Activated CD4-positive, CD25-positive, alpha-beta regulatory T cell treated with anti-CD3 and anti-CD28 coated beads, Interleukin-2, amount 50 U/mL, for 16 hours (primary cell): ENCODE measurements at places on chromosomes 1 and 21.
A peak's percentile ranks its signal among the peaks of the same experiment; 100 is the strongest.

- no peak for DNase-seq
Observed at GRCh38 chr1:172755099-172755498, 96.2 kb downstream of the FASLG start.

- no peak for DNase-seq
Observed at GRCh38 chr1:188062456-188062855, 1233.7 kb downstream of the PLA2G4A start.

- no peak for DNase-seq
Observed at GRCh38 chr21:19781881-19782652, 1216.1 kb upstream of the NCAM2 start.

GRCh38 chr1:14561014-14561693 is 37.3 kb upstream of the KAZN start:
- DNase-seq = no peak

DNA sequence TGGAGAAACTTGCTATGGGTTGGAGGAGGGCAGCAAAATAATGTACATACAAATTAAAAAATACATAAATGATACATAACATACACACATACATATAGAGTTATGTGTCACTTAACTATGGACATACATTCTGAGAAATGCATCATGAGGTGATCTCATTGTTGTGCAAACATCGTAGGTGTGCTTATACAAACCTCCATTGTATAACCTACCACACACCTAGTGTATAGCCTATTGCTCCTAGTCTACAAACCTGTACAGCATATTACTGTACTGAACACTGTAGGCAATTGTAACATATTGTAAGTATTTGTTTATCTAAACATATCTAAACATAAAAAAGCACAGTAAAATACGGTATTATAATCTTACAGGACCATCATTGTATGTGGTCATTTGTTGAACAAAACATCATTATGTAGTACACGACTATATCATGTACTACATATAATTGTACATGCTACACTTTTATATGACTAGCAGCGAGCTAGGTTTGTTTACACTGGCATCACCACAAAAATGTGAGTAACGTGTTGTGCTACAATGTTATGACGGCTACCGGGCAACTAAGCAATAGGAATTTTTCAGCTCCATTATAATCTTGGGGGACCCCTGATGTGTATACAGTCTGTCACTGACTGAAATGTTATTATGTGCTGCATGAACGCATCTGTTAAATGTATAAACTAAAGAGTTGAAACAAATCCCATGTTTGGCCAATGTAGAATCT is 35.5 kb downstream of the ITGB3BP start:
- no peak for DNase-seq

DNA sequence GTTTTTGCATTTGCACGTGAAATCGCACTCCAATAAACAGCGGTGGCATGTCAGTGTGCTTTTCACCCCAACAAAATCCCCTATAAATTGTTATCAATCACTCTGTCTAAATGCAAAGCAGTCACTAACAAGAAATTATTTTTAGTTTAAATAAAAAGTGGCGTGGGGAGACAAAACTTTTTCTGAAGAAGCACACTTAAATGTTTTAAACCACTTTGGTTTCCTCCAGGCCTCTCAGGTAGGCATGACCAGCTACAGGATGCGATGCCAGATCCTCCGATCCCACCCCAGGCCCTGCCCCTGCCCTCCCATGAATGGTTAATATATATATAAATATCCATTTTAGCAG is 3.6 kb downstream of the FMO1 start:
- DNase-seq = no peak

- DNase-seq = no peak
Observed at GRCh38 chr1:183073320-183073719, 50.1 kb downstream of the LAMC1 start.

GRCh38 chr1:87787551-87787950 is 458.9 kb downstream of the LMO4 start:
- DNase-seq = no peak

- DNase-seq = no peak
Observed at GRCh38 chr21:31912501-31912900, 39.7 kb downstream of the HUNK start.

- no peak for DNase-seq
Observed at GRCh38 chr1:171787686-171788480, 6.4 kb downstream of the METTL13 start.

- no peak for DNase-seq
Observed at GRCh38 chr1:237115035-237115434, 73.1 kb downstream of the RYR2 start.

- DNase-seq = no peak
Observed at GRCh38 chr21:16058896-16059295, 329.1 kb downstream of the USP25 start.

GRCh38 chr1:228109962-228110488 is 926 bp upstream of the MRPL55 start:
- DNase-seq = no peak

DNA sequence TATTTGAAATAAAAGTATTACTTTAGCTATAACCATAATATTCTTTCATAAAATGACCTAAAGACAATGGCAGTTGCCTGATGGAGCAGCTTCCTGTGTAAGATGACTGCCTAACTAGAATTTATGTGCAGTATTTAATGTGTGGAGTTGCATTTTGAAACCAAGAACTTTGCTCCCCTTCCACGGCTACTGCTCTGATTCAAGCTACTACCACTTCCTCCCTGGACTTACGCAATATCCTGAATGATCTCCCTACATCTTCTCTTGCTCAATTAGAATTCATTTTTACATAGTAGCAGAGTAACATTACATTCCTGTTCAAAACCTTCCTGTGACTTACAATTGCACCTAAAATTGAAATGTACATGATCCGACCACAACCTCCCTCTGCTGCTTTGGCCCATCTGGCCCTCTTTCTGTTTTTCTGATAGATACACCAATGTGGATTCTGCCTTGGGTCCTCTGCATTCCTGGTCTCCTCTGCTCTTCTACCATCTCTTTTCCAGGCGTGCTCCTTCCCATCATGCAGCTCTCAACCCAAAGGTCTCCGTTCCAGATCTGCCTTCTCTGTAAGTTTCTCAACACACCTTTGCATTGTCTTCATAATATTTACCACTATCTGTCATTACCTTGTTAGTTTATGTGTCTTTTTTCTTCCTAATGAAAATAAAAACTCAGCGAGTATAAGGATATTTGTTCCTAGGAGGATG is 47.4 kb upstream of the USP25 start:
- no peak for DNase-seq

- peak; percentile 21 for DNase-seq
Observed at GRCh38 chr1:200738327-200738948, at the start of gene CAMSAP2. Gene CAMSAP2, plus strand, starts transcription at chr1:200738893. Its CDS starts 935 bp downstream, at chr1:200739828.

DNA sequence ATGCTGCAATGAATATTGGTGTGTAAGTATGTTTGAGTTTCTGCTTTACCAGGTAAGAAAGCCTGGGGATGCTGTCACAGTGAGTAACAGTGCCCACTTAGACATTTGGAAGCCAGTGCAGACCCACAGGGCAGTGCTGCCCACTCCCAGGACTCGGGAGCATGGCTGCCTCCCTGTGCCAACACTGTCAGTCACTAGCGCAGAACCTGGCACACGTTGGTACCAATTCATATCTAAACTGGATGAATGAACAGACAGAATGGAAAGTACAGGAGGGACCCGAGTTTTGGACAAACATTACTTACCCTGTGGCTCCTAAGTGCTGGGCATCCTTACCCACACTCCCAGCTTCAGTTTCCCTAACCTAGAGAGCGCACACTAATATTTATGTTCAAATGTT is 1.6 kb upstream of the EVA1C start:
- DNase-seq = no peak

GRCh38 chr1:57345916-57346315 is 77.9 kb downstream of the DAB1 start:
- DNase-seq = no peak

DNA sequence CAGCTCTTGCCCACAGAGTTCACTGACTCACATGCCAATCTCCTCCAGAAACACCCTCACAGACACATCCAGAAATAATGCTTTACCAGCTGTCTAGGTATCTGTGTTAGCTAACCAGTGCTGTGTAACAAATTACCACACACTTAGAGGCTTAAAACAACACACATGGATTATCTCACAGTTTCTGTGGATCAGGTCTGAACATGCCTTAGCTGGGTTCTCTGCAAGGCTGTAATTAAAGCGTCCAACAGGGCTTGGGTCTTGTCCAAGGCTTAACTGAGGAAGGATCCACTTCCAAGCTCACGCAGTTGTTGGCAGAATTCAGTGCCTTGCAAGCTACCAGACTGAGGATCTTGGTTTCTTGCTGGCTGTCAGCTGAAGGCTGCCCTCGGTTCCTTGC is 92.5 kb upstream of the RGS4 start:
- DNase-seq = no peak

DNA sequence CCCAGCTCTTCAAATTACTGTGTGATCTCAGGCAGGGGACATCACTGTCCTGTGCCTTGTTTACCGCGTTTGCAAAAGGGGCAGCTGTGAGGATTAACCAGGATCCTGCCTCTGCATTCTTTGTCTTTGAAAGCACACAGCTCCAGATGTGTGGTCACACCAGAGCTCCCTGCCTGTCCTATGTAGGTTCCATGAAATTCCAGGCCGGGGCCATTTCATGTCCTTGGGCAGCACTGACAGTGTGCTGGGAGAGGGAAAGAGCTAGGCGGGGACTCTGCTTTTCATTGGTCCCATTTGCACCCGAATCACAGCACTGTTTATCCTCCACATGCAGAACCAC is 42.2 kb upstream of the SELENON start:
- DNase-seq = no peak

DNA sequence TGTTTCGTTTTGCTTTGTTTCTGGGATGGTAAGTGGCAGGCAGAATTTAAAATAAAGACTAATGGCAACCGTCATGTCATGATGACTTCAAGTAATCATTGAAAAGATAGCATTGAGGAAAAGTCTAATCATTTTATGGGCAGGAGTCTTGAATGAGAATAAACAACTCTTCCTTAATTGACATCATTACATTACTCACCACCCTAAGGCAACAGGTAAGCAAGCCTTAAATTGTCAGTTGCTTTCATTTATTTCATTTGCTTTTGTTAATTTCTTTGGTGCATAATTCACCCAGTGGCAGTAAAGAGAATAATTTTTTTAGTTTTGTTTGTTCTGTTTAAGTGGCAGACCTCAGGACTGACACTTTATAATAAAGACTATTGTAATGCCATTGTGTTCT is 669.0 kb downstream of the RWDD3 start:
- DNase-seq = no peak

- DNase-seq = no peak
Observed at GRCh38 chr1:94801919-94802546, 18.1 kb upstream of the SLC44A3 start.

DNA sequence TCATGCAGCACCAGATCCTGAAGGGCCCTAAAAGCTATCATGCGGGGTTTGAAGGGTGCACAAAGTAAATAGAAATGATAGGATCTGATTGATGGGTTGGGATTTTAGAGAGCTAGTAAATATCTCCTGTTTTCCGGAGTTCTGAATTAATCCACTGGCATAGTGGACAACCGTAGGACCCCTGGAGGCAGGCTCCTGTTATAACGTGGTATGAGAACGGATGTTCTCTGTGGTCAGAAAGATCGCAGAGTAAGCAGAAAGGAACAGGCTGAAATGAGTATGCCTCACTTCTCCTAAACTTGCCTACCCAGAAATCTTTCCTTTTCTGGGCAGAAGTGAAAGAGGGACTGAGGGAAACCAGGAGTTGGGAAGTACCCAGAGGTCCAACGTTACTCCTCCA is 470.8 kb downstream of the AJAP1 start:
- no peak for DNase-seq

DNA sequence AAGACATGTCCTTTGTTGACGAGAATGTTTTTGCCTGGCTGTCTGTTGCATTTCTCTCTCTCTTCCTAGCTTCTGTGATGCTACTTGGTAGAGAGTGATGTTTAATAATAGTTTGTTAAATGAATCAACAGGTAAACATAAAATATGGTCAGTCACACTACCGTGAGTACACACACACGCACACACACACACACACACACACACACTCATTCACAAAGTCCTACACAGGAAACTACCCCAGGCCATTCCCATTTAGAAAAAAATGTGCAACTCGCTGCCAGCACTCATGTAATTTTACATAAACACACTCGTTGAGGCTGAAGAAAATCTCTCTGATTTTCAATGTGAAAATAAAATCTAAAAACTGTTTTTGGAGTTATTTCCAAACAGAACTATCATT is 38.7 kb downstream of the RUNX1 start:
- no peak for DNase-seq

- DNase-seq = no peak
Observed at GRCh38 chr1:97243973-97244560, 522.5 kb downstream of the PTBP2 start.

DNA sequence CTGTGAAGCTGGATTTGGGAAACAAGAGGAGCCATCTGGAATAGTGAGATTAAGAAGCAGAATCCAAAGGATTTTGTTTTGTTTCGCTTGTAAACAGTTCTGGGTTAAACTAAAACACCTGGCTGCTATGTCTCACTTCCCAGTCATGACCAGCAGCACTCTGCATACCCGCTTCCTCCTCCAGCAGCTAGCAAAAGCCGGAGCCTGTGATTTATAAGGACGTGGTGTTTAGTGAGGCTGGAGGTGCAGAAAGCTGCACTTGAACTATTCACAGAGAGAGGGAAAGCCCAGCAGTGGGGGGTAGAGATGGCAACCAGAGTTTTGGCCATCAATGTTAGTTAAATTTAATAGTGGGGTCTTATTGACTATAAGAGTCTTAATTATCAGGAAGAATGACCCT is 240.2 kb downstream of the AJAP1 start:
- DNase-seq = no peak

GRCh38 chr1:93769777-93770176 is 88.1 kb upstream of the BCAR3 start:
- DNase-seq = no peak

- no peak for DNase-seq
Observed at GRCh38 chr1:107949467-107950253, 15.3 kb downstream of the VAV3 start.

DNA sequence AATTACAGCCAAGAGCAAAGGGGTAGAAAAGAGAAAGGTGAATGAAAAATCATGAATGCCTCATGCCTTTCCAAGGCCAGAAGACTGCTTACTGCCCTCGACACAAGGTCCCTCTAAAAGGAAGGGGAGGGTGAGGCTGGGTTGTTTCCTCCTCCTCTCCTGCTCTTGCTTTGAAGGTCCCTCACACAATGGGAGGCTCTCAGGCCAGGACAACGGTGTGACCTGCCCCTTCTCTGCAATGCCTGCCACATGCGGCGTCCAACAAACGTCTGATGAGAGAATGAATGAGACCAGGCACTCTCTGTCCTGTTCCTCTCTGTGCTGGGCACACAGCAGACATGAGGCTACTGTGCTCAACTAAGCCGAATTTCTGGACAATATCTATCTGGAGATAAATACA is 51.3 kb downstream of the SSBP3 start:
- no peak for DNase-seq

DNA sequence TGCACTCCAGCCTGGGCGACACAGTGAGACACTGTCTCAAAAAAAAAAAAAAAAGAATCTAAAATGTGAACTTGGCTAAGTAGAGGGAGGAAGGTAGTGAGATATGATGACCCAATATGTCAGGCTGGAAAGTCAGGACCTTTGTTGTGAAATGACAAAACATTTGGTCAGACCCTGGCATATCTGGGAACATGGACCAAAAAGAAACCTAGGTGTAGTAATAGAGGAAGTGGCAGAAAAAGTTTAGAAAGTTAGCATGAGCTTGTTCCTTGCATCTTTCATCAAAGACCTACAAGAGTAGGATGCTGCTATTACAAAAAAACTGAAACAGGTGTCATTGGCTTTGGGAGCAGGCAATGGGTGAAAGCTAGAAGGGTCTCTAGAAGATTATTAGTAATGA is 7.3 kb upstream of the S100A3 start:
- no peak for DNase-seq

- no peak for DNase-seq
Observed at GRCh38 chr1:55958498-55958897, 620.9 kb downstream of the PLPP3 start.

GRCh38 chr1:14777516-14778506 is 179.3 kb downstream of the KAZN start:
- no peak for DNase-seq
